Muscle of leg (tissue), 16 donors: ENCODE measurements at places on chromosomes 7 and 10.

- H3K4me3 ChIP-seq = no peak overlapping the region
- no peak overlapping the region for H3K27ac ChIP-seq
- H3K27me3 ChIP-seq = no peaks in the 10 kb centered on the region
These were observed 47.4 kb downstream of the ANKRD61 start for GRCh38 chr7:6078548-6078947.

DNA sequence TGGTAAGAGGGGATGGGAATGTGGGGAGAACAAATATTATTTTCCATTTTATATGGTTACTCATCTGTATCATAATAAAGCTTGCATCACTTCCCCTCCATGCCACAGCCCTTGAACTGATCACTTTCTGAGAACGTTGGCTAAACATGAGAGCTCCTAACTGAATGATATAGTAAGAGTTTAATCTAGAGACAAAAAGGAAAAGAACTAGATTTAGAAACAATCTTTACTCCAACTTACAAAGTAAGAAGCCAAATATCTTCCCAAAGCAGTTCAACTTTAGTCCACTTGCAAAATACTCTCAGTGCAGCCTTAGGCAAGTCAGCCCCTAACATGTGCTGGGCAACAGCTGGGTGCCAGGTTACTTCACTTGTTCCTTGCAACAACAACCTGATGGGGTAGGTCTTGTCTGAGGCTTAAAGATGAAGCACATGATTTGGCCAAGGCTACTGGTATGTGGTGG, 20.3 kb downstream of the SMURF1 start:
- H3K27me3 ChIP-seq = no peaks in the 10 kb centered on the region
- peaks cover 9% of the 10 kb centered on the region for H3K4me1 ChIP-seq
- H3K36me3 ChIP-seq = no peaks in the 10 kb centered on the region
- no peak overlapping the region for H3K4me3 ChIP-seq
- H3K27ac ChIP-seq = no peak overlapping the region

DNA sequence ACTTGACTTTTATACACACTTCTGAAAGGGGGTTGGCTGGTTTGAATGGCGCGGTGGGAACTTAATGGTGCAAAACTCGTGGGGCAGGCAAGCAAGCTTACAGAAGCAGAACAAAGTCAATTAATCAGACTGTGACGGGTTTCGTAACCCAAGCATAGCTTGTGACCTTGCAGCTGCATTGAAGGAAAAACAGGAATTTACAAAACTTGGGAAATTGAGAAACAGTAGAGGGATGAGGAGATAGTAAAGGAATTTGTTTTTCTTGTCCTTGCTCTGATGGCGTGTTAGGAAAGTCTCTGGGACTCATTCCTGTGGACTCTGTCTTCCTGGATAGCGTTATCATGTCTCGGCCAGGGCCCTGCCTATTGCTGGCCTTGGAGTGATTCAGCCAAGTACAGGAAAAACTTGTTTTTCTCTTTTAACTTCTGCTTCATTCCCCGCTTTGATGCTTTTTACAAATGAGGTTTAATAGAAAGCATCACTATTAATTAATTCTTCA, 220.0 kb upstream of the KCND2 start:
- H3K36me3 ChIP-seq = no peaks in the 10 kb centered on the region
- peak; percentile 67 for DNase-seq
- H3K27ac ChIP-seq = no peak overlapping the region
- no peaks in the 10 kb centered on the region for H3K27me3 ChIP-seq
- H3K4me1 ChIP-seq = no peaks in the 10 kb centered on the region
- H3K4me3 ChIP-seq = no peak overlapping the region

GRCh38 chr7:157579425-157579824, 242.6 kb downstream of the DNAJB6 start:
- H3K36me3 ChIP-seq = no peaks in the 10 kb centered on the region
- DNase-seq = no peak
- no peak overlapping the region for H3K27ac ChIP-seq
- H3K4me1 ChIP-seq = peaks cover 2% of the 10 kb centered on the region
- no peak overlapping the region for H3K4me3 ChIP-seq
- peaks cover 36% of the 10 kb centered on the region for H3K27me3 ChIP-seq

DNA sequence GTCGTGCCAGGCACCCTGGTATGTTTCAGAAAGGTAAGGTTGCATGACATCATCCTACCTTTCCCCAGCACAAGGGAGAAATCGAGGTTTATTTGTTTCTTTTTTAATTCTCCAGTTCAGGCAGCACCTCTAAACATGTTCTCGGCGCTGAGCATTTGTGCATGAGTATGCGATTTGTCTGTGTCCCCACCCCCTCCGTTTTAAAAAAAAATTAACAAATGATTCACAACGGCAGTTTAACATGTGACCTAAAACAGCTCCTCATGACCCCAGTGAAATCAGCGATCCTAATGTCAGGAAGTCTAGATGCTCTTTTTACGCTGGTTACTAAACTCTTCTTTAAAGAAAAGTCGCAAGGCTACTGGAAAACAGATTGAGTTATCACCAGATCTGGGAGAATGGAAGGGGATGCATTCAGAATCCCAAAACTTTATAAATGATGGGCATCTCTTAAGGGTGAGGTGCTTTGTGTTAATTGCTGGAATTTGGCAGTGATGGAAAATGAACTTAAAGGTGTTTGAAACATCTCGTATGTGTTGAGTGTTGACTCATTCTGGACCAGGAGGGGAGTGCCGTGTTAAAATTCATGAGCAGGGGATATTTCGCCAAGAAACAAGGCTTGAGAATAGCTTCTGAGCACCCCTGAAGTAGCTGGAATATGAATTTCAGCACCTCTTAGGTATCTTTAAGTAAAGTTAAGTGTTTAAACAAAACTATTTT, 106.8 kb upstream of the PDCD4 start:
- no peak overlapping the region for H3K27ac ChIP-seq
- H3K27me3 ChIP-seq = peaks cover 5% of the 10 kb centered on the region
- no peaks in the 10 kb centered on the region for H3K36me3 ChIP-seq
- H3K4me3 ChIP-seq = peak overlapping the region; percentile 18
- DNase-seq = no peak
